NCI-H2171 (cell line): ENCODE measurements at places on chromosomes 7 and 10.

DNA sequence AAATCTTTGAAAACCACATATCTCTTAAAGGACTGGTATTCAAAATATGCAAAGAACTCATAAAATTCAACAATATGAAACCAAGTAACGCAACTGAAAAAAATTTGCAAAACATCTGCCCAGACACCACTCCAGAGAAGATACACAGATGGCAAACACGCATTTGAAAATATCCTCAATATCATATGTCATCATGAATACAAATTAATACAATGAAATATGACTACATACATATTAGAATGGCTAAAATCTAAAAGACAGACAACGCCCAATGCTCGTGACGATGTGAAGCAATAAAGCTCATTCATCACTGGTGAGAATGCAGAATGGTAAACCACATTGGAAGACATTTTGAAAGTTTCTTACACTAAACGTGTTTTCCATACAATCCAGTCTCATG lies 770.1 kb upstream of the CELF2 start:
- DNase-seq: no peak

DNA sequence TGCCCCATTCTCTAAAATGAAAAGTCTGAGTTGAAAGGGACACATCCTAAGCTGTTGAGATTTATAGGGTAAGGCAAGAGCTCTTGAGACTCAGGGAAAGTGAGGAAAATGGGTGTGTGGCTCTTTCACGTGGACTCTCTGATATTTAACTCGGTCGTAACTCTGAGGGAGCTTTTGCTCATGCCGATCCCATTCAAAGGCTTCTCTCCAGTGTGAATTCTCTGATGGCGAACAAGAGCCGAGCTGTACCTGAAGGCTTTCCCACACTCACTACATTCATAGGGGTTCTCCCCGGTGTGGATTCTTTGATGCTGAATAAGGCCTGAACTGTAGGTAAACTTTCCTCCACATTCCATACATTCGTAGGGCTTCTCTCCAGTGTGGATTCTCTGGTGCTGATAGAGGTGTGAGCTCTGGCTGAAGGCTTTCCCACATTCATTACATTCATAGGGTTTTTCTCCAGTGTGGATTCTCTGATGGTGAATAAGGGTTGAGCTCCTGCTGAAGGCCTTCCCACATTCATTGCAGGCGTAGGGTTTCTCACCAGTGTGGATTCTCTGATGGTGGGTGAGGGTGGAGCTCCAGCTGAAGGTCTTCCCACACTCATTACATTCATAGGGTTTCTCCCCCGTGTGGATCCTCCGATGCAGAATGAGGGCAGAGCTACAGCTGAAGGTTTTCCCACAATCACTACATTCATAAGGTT lies 10.4 kb downstream of the ZNF3 start:
- DNase-seq: no peak

GRCh38 chr7:37286454-37286832 lies 162.2 kb downstream of the ELMO1 start:
- no peak for DNase-seq

DNA sequence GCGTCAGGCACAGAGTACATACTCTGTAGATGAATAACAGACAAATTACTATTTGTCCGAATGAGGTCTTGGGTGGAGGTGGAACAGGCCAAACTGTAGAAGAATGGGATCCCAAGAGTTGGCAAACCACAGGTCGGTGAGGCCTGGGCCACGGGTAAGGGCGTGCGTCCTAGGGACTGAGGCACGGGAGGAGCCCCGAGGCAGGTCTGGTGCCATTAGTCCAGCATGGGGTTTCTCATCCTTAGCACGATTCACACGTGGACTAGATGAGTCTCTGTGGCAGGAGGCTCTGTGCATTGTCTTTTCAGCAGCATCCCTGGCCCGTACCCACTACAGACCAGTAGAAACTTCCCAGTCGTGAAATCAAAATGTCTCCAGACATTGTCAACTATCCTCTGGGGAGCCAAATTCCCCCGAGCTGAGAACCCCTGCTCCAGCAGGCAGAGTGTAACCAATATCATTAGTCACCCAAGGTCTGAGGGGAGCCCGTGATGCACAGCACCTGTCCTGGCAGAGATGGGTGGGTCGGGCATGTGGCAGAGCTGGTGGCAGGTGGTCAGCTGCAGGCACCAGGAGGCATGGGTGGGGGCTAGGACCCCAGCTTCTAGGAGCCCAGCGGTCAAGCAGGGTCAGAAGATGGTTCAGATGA lies 61.3 kb downstream of the COL13A1 start:
- no peak for DNase-seq

DNA sequence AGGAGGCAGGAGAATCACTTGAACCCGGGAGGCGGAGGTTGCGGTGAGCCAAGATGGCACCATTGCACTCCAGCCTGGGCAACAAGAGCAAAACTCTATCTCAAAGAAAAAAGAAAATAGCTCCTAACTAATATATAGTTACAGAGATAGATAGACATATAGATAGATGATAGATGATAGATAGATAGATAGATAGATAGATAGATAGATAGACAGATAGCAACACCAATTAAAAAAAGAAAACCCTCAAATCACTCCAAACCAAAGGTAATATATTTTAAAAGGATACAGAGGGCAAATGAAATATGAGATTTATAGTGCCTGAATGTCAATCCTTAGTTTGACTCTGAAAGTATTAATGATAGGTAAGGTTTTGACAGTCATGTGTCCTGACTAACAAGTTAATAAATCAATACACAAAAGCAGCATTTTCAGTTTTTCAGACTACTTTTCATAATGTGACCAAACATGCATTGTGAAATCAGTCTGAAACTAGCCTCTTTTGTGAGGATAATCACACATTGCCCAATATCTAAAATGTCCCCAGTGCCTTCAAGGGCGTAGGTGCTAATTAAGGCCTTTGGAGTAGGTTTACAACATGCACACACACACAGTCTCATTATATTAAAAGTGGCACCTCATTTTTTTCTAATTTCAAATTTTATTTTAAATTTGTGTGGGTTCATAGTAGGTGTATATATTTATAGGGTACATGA lies 61.2 kb downstream of the BPGM start:
- no peak for DNase-seq

- DNase-seq: no peak
These were observed 687.3 kb downstream of the KCNMA1 start for GRCh38 chr10:76950354-76950753.
